NCI-H1105 (cell line): ENCODE measurements at places on chromosomes 4 and X.

- DNase-seq: no peak
These were observed 36.9 kb downstream of the PGRMC1 start for GRCh38 chrX:119272882-119273419.

GRCh38 chr4:165175879-165176278 is 31.5 kb upstream of the KLHL2 start:
- DNase-seq: no peak

DNA sequence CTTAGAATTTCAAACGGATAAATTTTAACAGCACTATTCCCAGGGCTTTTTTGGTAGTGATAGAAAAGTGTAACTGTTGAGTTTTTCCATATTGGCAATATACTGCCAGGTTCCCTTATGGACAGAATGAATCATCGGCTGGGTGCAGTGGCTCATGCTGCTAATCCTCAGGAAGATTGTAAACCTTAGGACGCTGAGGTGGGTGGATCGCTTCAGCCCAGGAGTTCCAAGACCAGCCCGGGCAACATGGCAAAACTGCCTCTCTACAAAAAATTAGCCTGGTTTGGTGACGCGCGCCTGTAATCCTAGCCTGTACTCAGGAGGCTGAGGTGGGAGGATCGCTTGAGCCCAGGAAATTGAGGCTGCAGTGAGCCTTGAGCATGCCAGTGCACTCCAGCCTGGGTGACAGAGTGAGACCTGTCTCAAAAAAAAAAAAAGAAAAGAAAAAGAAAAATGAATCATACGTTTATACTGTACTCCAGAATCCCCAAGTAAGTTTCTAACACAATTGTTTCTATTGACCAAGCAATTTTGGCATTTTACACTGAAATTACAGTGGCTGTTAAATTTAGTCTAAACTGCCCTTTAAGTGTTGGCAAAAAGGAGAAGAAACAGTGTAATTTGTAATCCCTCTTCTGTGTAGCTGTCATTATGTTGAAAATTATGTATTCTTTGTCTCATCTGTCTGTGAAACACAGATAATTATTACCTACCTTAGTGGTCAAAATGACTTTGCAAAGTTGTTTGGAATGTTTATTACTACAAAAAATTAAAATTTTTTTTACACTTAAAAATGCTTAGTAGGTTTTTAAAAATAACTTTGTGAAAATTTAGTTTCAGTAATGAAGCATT is 1.8 kb downstream of the SLC30A9 start:
- DNase-seq: no peak

DNA sequence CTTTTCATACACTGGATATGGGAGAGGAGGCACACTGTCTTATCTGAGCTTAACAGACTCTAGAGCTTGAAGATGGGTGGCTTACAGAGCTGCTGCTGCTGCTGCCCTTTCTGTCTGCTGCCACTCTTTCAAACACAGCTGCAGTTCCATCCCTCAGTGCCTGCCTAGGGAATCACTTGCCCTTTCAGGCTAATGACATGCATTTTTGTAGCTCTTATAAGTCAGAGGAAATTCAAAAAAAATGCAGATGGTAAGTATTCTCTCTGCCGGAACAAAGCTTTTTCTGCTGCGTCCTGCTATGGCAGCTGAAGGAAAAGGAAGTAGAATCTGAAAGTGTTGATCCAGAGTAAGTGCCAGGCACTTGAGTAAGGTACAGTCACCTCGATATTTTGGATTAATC is 460.4 kb upstream of the DIAPH2 start:
- DNase-seq: no peak

- DNase-seq: no peak
These were observed 44.1 kb downstream of the CHRNA9 start for GRCh38 chr4:40379248-40379647.

DNA sequence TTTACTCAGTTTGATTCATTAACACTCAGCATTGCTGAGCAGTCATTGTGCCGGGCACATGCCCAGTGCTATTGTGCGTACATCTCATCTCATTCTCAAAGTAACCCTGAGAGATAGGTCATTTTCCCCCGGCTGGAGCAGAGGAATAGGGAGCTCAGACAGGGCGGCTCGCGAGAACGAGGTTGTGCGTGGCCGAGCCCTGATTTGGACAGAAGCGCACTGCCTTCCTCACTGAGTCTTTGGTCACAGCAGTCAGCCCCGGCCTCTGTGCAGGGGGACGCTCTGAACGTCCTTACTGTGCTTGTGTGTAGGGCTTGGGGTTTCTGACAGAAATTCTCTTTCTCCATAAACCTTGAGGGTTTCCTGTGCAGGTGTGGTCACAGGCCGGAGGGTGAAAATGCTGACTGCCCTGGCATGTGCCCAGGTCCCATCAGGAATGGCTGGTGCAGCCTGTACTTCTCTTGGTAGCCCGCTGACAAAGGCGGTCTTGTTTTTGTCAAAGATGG is 39.5 kb downstream of the NOP14 start:
- no peak for DNase-seq

DNA sequence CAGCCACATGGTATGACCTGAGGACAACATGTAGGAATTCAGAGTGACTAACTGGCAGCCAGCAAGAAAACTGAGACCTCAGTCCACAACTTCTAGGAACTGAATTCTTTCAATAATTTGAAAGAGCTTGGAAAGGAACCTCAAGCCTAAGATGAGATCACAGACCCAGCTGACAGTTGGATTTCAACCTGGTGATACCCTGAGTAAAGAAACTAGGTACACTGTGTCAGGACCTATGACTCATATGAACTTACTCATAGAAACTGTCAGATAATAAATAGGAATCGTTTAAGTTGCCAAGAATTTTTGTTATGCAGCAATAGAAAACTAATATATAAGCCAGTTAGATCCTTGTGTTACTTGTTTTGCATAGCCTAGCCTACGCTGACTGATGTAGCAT is 102.4 kb upstream of the DCAF12L1 start:
- DNase-seq: no peak

DNA sequence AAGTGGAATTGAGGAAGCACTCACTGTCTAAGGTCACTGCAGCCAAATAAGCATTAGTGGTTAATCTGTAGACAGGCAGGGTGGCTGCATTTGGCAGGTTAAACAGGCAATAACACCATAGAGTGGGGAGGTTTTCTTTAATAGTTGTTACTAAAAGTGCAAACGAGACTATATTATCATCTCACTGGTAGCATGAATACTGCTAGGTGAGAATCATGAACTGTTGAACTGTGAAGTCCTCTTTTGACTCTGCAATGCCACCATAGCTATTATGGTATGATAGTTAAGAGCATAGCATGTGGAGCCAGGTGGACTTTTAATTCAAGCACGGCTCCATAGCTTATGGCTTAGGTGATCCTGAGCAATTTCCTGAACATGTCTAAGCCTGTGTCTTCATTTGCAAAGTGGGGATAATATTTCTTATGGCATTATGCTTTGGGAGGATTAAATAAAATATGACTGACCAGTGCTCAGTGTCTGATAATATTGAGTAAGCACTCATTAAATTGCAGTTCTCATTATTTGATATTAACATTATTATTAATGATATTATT is 235.6 kb upstream of the HHIP start:
- no peak for DNase-seq

- no peak for DNase-seq
These were observed 42.3 kb downstream of the ANAPC10 start for GRCh38 chr4:145055533-145056257.

DNA sequence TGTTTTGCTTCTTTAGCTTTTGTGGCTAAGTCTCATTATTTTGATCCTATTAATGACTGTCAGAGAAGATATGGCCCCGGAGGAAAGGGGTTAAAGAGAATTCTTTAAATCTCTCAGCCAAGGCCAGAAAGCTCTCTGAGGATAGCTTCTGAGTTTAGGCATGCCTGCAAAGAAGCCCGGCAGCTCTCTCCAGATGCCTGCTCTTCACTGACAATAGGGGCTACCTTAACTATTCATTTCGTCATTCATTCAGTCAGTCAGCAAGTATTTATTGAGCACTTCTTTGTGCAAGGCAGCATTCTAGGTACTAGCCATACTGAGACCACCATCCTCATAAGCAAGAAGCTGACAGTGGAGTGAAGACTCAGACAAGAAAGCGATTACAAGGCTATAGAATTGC is 34.0 kb upstream of the BMP15 start:
- DNase-seq: no peak

GRCh38 chrX:3443184-3443583 is 96.7 kb upstream of the MXRA5 start:
- DNase-seq: no peak

DNA sequence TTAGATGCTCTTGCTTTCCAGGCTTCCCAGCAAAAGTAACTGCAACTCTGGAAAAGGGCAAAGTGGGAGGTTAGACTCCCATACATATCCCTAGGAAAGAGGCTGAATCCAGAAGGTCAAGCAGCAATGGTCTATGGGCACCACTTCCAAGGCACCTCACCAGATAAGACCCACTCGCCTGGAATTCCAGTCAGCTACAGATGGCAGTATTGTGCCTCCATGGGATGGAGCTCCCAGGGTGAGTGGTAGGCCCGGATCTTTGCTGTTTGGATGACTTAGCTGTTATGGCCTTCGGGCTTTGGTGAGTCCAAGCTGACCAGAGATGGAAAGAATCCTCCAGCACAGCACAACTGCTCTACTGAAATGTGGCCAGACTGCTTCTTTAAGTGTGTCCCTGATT is 688.0 kb downstream of the PCDH19 start:
- DNase-seq: no peak
